Thoracic aorta (tissue), 2 donors: ENCODE measurements at places on chromosomes 2 and 18. TPM values are rescaled to one million over a fixed set of nuclear protein-coding genes. Genes with fewer than 3 reads are reported as not detected.

The CRYGD gene
- not detected for total RNA-seq

GRCh38 chr2:15766303-15766861, 174.0 kb upstream of the MYCN start:
- DNase-seq = no peak

DNA sequence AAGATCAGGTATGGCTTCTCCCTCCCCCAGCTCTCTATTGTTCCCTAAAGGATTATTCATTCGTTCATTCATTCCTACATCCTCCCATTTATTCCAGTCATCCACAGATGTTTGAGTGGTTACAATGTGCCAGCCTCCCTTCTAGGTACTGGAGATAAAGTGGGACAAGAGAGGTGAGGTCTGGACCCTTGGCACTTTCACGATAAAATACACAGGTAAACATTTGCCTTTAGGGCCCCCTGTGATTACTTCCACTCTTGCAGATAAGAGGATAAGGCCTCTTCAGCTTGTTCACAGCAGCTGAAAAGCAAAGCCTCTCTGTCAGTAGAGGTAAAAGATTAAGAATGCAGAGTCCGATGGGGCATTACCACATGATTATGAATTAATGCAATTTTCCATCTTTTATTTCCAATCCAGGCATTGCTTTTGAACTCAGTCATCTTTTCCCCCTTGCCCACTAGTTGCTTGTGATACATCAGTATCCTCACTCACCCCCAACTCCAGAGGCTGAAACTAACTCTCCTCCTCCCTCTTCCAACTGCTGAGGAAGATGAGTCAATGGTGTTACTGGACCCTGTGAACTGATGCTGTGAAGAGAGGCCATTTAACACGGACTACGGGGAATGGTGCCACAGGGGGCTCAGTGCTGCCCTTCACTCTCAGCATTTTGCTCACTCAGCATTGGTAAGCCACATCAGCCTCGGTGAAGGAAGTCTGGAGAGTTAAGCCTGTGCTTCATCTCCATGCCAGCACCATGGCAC, 1.1 kb upstream of the DPP4 start:
- no peak for DNase-seq

- no peak for DNase-seq
These were observed 19.1 kb downstream of the EIF4E2 start for GRCh38 chr2:232569541-232569940.

DNA sequence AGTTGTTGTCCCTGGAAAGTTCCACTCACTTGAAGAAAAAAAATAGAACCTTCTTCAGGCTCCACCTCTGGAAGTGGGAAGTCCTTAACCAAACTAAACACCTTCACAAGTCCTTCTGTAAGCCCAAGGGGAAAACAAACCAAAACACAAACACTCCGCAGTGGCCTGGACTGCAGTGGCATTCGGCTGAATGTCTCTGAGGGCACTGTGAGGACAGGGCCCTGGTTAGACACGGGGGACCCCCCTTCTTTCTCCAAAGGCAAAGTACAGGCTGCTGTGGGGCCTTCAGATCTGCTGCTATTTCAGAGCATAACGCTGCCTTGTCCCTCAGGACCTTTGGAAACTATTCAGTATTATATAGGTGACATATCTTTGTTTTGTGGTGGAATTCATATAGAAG, 28.1 kb downstream of the FOSL2 start:
- DNase-seq = no peak
